ENCODE measurements at places on chromosomes 6 and 20. TPM values are rescaled to one million over a fixed set of nuclear protein-coding genes. Genes with fewer than 3 reads are reported as not detected.

DNA sequence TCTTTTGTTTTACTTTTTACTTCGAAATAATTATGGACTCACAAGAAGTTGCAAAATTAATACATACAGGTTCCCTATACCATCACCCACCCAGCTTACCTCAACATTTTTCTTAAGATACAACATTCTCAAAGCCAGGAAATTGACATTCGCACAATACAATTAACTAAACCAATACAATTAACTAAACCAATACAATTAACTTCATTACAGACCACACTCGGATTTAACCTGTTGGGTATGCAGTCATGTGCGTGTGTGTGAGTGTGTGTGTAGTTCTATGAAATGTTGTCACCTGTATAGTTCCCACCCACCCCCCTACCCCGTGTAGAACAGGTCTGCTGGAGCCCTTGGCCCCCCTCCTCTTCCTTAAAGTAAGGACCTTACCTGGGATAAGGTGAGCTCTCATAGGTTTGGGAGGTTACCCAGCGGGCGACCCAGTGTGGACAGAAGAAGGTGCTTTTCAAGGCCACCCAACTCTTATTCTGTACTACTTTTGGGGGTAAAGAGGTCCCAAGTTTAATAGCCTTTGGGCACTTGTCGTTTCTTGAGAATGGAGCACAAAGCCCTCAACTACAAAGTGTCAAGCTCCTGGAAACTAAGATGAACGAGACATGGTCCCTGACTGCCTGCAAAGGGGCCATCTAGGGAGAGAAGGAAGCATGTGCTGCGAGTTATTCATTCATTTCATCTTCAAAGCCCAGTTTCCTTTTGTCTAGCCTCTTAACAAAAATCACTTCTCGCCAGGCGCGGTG is 544 bp upstream of the STK38 start:
- no peak for DNase-seq

GRCh38 chr6:87968435-87969278 is 79.0 kb upstream of the SPACA1 start:
- DNase-seq = no peak

GRCh38 chr6:33824461-33825154 is 20.8 kb upstream of the MLN start:
- no peak for DNase-seq

GRCh38 chr6:112482373-112482772 is 135.2 kb downstream of the RFPL4B start:
- no peak for DNase-seq

COL9A3 gene
- polyA plus RNA-seq = 13.9 TPM
